Heart left ventricle (tissue), 16 donors: ENCODE measurements at places on chromosomes 2 and 18. TPM values are rescaled to one million over a fixed set of nuclear protein-coding genes. Genes with fewer than 3 reads are reported as not detected.

DNA sequence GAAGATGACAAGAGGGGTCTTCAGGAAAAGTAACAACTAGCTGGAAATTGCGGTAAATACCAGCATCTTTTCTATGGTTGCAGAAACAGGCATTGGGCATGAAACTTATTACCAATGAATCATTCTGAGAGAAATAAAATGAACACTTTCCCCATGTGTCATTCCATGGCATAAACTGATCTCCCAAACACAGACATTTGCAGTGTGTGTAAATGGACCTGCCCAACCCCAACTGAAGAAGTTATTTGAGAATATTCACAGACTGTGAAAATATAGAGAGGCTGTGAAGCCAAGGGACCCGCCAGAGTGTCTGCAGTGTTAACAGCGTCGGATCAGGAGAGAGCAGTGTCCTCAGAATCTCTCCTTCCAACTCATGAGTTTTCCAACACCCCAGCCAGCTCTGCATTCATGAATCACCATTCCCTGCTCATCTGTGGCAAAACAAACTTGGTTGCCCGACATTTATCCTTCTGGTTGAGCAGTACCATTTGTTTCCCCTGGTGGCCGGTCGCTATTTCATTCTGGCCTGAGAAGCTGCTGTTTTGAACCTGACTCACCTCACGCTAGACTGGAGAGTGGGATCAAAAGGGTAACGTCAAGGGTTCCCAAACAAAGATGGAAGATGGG lies 238.4 kb downstream of the PID1 start:
- DNase-seq: no peak

DNA sequence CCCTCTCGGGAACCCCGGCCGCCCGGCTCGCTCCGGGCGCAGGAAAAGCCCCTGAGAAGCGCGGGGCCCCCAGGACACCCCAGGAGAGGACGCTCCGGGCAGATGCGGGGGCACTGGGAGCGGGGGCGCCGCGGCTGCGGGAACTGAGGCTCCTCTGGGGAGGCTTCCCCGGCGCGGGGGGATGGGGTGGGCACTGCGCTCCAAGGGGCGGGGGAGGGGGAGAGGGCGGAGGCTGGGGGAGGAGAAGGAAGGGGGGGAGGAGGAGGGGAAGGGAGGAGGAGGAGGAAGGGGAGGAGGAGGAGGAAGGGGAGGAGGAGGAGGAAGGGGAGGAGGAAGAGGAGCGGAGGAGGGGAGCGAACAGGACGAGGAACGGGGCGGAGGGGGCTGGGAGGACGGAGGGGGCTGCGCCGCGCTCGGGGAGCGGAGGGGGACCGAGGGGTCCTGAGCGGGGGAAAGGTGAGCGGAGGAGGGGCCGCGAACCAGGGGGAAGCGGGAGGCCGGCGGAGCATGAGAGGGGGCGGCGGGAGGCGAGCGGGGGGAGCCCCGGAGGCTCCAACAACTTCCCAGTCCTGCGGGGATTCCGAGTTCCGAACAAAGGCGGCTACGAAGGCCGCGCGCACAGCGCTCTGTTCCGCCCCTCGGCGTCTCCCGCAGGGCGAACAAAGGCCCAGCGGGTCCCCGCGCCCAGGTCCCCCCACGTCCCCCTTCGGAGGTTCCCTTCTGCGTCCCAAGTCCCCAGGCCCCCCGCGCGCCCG lies 742 bp downstream of the PXDN start:
- no peak for DNase-seq

CNNM3 gene
- total RNA-seq: 14.2 TPM

ALPI gene
- not detected for total RNA-seq
